ENCODE measurements at places on chromosomes 2 and 18.

DNA sequence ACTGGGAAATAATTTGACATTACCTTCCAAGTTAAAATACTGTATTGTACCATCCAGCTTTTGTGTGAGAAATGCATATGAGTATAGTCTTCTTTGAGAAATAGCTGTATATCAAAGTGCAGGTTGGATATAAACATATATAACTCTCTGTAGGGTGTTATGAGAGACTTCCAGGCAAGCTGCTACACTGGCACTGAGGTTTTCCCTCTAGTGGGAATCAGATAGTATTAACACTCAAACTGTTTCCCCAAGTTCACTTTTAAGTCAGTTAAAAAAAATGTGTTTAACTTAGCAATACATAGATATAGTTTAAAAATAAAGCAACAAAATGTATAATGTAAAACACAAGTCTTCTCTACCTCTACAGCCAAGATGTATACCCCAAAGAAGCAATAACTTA is 368.4 kb upstream of the SLC8A1 start:
- DNase-seq, result no peak

- no peak for DNase-seq
Observed at GRCh38 chr2:239685965-239686364, 285.1 kb upstream of the HDAC4 start.

- no peak for DNase-seq
Observed at GRCh38 chr18:5214583-5215351, 17.7 kb upstream of the AKAIN1 start.

- no peak for DNase-seq
Observed at GRCh38 chr2:27208486-27209050, 3.3 kb upstream of the ATRAID start.

DNA sequence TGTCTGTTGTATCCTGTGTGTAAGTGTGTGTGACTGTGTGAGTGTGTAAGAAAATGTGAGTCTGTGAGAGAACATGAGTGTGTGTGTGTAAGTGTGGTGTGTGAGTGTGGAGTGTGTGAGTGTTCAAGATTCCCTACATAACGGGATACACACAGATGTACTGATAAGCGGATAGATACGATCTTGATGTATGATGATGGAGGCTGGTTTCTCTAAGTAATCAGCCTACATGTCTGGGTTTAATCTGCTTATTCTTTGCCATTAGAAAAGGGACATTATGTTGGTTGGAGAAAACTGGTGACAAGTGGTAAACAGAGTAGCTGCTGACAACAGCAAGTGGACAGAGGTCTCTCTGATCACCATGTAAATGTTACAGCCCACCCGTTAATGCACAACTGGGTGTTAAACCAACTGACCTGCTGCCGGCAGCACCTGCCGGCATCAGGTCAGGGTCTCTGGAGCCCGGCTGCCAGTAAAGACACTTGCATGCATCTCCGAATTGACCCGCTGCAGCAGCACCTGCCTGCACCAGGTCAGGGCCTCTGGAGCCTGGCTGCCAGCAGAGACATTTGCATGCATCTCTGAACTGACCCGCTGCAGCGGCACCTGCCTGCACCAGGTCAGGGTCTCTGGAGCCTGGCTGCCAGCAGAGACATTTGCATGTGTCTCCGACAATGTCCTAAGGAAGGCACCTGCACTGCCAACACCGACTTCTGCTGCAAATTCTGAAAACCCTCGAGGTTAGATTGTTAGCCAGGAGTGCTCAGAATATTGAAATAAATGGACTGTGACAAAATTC is 87.5 kb downstream of the MBP start:
- no peak for DNase-seq

DNA sequence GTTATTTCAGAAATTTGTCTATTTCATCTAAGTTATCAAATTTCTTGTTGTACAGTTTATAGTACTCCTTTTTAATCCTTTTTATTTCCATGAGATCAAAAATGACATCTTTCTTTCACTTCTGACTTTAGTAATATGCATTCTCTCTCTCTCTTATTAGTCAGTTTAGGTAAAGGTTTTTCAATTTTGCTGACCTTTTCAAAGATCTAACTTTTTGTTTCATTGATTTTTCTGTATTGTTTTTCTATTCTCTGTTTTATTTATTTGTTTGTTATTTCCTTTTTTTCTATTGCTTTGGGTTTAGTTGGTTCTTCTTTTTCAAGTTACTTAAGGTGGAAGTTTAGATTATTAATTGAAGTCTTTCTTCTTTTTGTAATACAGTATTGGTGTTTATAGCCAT is 294.2 kb downstream of the CCDC85A start:
- DNase-seq, result no peak

- no peak for DNase-seq
Observed at GRCh38 chr2:149221898-149222297, 108.5 kb upstream of the LYPD6 start.

DNA sequence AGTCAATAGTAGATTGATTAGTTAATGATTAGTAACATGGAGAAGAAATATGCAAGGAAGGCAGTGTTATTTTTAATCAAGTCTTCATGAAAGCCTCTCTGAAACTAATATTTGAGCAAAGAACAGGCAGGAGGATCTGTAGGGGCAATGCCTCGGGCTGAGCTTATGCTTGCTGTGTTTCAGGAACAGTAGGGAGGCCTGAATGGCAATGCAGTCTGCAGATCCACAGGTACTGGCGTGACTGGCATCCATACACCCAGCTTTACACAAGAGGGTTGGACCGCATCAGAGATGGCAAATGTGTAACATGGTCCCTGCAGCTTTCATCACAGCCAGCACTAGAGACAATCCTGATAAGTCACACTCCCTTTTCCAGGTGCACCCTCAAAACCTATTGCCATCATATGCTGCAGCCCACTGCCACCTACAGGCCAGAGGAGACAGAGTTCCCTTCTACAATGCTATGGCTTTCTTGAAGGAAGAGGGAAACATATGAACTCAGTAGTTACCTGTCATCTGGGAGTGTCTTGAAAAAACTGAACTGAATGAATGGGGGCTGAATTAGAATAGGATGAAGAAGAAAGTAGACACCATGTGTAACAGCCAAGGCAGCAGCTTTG is 582.4 kb upstream of the RAB6C start:
- peak; percentile 54 for DNase-seq

All from Jurkat, Clone E6-1 (cell line).